ENCODE measurements at places on chromosomes 6 and 20.

DNA sequence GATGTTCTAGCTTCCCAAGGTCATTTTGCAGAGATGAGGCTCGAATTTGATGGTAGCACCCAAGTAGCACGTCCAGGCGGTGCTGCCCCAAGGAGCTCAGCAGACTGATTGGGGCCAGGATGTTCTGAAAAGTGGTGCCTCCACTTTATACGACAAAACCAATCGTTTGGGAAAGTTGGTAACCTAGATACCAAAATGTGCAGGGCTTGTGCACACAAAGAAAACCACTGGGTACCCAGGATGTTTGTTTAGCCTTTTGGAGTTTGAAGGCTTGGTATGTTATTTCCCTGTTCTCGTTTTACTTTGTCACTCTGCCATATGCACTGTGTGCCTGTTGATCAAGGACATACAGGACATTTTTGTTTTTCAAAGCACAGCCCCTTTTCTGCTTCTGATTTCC, 40.7 kb upstream of the PBOV1 start:
- DNase-seq: no peak

GRCh38 chr6:92756912-92757311, 662.4 kb downstream of the EPHA7 start:
- DNase-seq: no peak

DNA sequence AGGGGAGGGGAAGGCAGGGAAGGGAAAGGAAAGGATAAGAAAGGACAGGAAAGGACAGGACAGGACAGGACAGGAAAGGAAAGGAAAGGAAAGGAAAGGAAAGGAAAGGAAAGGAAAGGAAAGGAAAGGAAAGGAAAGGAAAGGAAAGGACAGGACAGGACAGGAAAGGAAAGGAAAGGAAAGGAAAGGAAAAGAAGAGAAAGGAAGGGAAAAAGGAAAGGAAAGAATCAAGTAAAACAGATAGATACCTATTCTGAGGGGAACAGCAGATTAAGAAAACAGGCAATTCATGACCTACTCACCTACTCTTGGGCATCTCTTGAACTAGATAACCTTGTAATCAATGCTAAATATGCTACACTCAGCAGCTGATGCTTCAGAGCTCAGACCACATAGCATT, 265.4 kb downstream of the SYNE1 start:
- DNase-seq: no peak

DNA sequence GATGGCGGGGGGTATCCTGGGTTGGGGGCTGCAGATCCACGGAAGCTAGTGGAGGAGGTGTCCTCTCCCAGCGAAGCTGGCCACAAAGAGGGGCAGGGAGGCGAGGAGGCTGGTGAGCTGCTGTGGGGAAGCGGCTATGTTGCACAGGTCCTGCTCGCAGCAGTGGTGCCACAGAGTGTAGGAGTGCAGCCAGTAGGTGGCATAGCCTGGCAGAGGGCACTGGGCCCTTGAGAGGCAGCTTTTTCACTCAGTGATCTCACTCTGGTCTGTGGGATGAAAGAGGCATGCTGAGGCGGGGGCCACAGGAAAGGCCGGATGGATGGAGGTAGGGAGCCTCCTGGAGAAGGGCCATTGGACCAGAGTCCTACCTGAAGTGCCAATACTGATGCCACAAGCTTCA, 2.9 kb upstream of the LY6G6D start:
- DNase-seq: no peak

- no peak for DNase-seq
Observed at GRCh38 chr6:79874531-79875134, 72.7 kb downstream of the ELOVL4 start.

DNA sequence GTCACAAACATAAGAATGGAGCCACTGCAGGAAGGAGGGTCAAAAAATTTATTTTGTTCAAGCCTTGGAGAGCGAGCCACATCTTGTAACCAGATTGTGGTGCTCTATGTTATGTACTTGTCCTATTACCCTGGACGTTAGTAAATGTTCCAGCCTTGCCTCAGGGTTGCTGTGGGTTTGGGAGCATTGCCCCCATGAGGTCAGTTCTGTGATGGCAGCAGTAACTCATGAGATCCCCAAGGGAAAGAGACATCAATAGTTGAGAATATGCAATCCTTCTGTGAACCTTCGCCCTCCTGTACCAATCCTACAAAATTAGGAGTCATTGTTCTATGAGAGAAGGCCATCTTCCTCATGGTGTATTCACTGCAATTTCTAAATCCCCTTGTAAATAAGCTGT, 16.4 kb upstream of the CFAP206 start:
- DNase-seq: no peak

DNA sequence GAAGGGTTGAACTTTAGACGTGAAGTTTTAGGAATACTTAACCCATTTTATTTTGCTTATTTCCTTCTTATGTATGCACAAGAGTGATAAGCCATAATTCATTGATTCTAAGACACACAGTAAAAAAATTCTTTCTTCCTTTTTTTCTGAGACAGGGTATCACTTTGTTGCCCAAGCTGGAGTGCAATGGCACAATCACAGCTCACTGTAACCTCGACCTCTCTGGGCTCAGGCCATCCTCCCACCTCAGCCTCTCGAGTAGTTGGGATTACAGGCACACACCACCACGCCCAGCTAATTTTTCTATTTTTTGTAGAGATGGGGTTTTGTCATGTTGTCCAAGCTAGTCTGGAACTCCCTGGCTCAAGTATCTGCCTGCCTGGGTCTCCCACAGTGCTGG, 116.6 kb upstream of the RNF24 start:
- DNase-seq: no peak

DNA sequence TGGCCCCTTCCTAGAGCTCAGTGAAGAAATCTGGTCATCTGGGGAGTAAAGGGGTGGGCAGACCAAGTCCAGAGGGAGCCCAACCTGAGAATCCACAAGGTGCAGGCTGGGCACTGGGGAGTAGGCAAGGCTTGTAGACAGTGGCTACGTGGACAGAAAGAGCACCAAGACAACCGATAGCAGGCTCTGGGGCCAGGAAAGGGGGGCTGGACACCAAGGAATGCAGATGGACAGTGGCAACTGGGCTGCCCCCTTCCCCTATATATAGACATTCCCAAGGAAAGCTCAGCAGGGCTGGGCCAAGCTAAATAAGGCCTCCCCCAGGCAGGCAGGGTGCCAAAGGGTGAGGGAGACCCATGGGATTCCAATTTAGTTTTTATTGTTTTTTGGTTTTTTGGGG, 1.5 kb upstream of the TNNC2 start:
- no peak for DNase-seq

Data from stimulated activated CD8-positive, alpha-beta memory T cell treated with anti-CD3 and anti-CD28 coated beads, Interleukin-4, amount 100 ng/mL, for 4 hours (primary cell).